Daoy (cell line): ENCODE measurements at places on chromosomes 3 and 15.
A peak's percentile ranks its signal among the peaks of the same experiment; 100 is the strongest.

DNA sequence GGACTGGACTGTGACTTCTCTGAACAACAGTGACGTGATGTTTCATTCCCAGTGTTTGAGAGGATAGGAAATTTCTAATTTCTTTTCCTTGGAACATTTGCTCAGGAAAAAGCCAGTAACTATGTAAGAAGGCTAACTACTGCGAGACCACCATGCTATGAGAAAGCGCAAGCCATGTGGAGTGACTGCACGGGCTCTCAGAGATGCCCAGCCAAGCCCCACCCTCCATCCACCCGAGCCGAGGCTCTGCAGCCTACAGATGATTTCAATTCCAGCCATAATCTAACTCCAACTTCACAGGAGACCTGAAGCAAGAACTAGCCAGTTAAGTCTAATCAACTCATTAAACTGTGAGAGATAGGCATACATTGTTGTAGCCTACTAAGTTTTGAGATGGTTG, 124.3 kb downstream of the GREM1 start:
- DNase-seq: no peak

DNA sequence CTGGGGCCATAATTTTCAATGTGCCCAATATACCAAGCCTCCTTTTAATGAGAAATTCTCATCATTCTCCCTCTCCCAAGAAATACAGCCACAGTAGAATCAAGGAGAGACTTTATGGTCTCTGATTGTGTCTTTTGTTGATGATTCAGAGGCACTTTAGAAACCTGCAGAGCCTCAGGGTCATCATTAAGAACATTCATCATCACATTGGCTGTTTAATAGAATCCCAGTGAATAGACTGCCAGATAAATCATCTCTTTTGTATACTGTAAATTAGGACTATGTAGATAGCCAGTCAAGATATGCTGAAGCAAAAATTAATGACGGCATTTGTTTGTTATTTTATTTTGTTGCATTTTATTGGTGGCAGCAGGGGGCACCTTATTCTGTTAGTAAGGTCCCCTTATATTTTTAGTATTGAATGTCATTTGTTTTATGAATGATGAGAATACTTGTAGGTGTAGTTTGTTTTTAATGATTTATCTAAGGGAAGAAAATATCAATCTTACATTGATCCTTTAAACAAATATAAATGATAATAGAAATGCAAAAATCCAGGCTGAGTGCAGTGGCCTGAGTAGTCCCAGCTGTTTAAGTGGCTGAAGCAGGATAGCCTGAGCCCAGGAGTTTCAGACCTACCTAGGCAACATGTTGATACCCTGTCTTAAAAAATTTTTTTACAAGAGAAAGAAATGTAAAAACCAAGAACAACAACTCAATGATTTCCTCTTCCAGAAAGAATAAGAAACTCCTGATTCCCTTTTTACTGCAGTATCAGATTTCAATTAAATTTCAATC, 138.8 kb downstream of the ZBBX start:
- DNase-seq: no peak

- no peak for DNase-seq
Observed at GRCh38 chr3:53191836-53192480, 30.9 kb downstream of the PRKCD start.

GRCh38 chr15:77538027-77538451, 94.7 kb downstream of the LINGO1 start:
- no peak for DNase-seq

DNA sequence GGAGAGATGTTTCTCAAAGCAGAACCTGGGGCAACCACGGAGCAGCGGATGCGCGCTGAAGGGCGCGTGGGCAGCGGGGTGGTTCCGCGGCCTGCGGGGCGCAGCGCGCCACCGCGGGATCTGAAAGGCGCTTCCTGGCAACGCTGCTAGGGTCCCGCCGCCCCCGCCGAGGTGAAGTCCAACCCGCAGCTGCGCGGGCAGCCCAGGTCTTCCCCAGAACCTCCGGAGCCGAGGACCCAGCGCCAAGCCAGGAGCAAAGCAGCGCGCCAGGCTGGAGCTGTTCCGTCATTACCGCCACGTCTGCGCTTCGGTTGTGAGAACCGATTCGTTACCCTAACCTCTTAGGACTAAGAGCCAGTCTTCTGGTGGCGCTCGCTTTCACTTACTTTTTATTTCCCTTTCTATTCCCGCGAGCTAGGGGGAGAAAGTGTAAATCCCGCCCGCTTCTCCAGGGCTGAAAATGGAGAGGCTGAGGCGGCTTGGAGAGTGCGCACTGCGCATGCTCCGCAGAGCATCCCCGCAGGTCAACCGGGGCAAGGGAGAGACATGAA, 3.2 kb upstream of the GABRG3 start:
- no peak for DNase-seq

- no peak for DNase-seq
Observed at GRCh38 chr3:146854523-146854922, 249.4 kb upstream of the PLSCR5 start.

GRCh38 chr3:69313251-69313650, 72.6 kb downstream of the FRMD4B start:
- DNase-seq: no peak

GRCh38 chr3:142270407-142270806, 45.0 kb upstream of the GK5 start:
- DNase-seq: no peak

GRCh38 chr3:138809500-138810256, 25.1 kb downstream of the PIK3CB start:
- no peak for DNase-seq

GRCh38 chr3:83670416-83670815, 1288.4 kb upstream of the CADM2 start:
- DNase-seq: no peak

GRCh38 chr15:71458089-71458660, 342.9 kb downstream of the THSD4 start:
- DNase-seq: no peak

- no peak for DNase-seq
Observed at GRCh38 chr15:84638103-84638502, 16.0 kb downstream of the WDR73 start.

GRCh38 chr3:37812499-37812896, 49.2 kb upstream of the CTDSPL start:
- DNase-seq: no peak

- DNase-seq: peak; percentile 15
Observed at GRCh38 chr3:123423031-123423430, 25.9 kb downstream of the ADCY5 start.
